Activated CD4-positive, alpha-beta T cell treated with anti-CD3 and anti-CD28 coated beads, Interleukin-2, amount 50 U/mL, for 16 hours (primary cell): ENCODE measurements at places on chromosomes 2 and 18.

DNA sequence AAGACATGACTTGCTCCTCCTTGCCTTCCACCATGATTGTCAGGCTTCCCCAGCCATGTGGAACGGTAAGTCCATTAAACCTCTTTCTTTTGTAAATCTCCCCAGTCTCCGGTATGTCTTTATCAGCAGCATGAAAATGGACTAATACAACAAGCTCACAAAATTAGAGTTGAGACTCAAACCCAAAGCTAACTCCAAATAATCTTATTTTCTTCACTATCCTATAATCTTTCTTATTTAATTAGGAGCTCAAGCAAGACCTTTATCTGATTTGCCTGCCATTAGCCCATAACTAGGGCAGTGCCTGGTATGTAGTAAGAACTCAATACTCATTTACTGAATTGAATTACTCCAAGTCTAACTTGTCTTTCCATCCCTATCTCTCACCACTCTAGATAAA is 289.2 kb downstream of the SUCLG1 start:
- no peak for DNase-seq

GRCh38 chr2:169877398-169877797 is 50.1 kb downstream of the UBR3 start:
- DNase-seq: no peak

DNA sequence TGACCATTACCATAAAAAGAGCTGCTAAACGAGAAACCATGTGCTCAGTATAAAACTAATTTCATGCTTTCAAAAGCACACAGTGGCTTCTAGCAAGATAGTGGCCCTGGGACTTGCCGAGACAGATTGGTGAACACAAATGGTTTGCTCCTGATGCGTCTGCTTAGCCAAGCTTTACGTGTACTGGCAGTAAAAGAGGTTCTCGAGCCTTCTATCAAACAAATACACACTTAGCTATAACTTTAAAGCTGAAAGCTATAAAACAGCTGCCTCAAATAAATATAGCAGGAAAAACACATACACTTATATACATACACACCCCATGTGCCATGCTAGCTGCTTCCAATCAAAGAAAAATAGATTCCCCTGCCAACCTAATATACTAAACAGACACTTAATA is 117.0 kb downstream of the ZNF385B start:
- DNase-seq: no peak

DNA sequence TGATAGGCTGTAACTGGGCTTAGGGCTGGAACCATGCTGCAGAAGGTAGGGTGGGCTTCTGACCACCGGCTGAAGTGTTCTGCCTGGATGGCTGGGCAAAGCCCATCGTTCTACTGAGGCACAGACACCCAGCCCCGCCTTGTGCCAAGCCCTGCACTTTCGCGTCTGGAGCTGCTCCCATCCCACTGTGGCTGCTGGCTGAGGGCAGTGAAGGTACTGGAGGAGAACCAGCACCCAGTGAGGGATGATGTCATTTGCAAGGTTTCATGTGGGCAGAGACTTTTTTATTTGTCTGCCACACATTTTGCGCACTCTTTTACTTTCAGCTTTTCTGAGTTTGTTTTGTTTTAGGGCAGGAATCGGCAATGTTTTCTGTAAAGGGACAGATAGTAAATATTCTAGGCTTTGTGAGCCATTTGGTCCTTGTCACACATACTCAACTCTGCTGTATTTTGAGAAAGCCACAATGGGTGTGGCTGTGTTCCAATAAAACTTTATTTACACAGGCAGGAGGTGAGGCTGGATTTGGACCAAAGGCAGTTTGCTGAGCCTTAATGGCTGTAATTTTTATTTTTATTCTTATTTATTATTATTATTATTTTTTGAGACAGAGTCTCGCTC is 85.6 kb downstream of the ASB1 start:
- no peak for DNase-seq

DNA sequence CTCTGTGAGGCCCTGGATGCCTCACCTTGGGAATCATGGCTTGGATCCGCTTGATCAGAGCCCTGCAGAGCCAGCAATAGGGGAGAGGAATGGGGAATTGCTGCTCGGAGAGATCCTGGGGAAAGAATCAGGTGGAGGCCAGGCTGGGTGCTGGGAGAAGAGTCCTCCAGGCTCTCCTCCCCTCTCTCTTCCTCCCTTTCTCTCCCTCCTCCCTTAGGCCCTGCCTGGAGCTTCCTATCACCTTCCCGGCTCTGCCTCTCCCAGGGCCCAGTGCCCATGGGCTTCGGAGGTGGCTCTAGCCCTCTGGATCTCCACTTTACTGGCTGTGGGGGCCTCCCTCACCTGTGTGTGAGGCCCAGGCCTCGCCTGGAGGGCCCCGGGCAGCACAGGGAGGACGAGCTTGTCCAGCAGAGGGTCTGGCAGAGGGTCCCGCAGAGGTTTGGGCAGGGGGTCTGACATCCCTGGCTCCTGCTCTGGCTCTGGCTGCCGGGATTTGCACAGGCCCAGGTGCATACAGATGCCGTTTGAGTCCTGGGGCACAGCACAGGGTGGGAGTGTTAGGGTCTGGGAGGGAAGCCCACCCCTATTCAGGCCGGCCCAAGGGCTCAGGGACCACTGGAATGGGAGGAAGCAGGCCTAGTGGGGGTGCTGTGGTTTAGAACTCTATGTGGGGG is 2.6 kb downstream of the SFTPB start:
- no peak for DNase-seq

- DNase-seq: no peak
Measured at GRCh38 chr18:34624551-34624950, 85.5 kb upstream of the DTNA start.

- no peak for DNase-seq
Measured at GRCh38 chr2:209389171-209389618, 34.7 kb upstream of the MAP2 start.

DNA sequence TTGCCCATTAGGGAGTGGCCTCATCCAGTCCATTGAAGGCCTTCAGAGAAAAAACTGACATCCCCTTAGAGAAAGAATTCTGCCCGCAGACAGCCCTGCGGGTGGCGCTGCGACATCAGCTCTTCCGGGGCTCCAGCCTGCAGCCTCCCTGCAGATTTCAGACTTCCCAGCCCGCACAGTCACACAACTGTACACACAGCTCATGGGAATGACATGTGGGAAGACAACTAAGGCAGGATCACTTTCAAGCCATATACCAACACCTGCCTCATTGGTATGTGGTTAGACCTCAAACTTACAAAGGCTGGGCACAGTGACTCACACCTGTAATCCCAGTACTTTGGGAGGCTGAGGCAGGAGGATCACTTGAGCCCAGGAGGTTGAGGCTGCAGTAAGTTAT is 24.8 kb upstream of the TUBB6 start:
- DNase-seq: no peak

- DNase-seq: no peak
Measured at GRCh38 chr2:168138374-168138773, 109.0 kb downstream of the STK39 start.

- DNase-seq: no peak
Measured at GRCh38 chr2:144322379-144322778, 197.5 kb downstream of the ZEB2 start.
